Right kidney (tissue), 9 donors: ENCODE measurements at places on chromosomes 3 and 15.
A peak's percentile ranks its signal among the peaks of the same experiment; 100 is the strongest.

DNA sequence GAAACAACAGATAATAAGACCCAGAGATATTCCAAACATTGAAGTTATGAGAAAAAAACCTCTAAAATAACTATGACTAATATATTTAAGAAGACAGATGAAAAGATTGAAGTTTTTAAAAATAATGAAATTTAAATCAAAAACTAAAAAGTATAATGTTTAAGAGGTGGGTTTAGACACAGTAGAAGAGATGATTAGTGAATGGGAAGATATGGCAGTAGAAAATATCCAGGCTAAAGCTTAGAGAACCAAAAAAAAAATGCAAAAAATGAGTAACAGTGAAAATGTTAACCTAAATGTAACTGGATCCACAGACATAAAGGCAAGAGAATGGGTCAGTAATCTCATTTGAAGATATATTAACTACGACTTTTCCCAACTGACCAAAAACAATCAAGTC is 52.2 kb downstream of the RETNLB start:
- no peak for DNase-seq

- DNase-seq = no peak
These were observed 46.0 kb downstream of the RBM15B start for GRCh38 chr3:51436998-51437639.

- DNase-seq = no peak
These were observed 39.4 kb downstream of the DNAH1 start for GRCh38 chr3:52355526-52355925.

GRCh38 chr15:46677491-46677890 is 1039.8 kb upstream of the SEMA6D start:
- no peak for DNase-seq

DNA sequence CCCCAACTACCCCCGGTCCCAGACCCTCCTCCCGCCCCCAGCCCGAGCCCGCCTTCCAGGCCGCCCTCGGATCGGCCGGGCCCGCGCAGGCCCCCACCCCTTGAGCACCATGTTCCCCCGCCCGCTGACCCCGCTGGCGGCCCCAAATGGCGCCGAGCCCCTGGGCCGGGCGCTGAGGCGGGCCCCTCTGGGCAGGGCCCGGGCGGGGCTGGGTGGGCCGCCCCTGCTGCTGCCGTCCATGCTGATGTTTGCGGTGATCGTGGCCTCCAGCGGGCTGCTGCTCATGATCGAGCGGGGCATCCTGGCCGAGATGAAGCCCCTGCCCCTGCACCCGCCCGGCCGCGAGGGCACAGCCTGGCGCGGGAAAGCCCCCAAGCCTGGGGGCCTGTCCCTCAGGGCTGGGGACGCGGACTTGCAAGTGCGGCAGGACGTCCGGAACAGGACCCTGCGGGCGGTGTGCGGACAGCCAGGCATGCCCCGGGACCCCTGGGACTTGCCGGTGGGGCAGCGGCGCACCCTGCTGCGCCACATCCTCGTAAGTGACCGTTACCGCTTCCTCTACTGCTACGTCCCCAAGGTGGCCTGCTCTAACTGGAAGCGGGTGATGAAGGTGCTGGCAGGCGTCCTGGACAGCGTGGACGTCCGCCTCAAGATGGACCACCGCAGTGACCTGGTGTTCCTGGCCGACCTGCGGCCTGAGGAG is 472 bp downstream of the CHST14 start:
- DNase-seq = peak; percentile 84

DNA sequence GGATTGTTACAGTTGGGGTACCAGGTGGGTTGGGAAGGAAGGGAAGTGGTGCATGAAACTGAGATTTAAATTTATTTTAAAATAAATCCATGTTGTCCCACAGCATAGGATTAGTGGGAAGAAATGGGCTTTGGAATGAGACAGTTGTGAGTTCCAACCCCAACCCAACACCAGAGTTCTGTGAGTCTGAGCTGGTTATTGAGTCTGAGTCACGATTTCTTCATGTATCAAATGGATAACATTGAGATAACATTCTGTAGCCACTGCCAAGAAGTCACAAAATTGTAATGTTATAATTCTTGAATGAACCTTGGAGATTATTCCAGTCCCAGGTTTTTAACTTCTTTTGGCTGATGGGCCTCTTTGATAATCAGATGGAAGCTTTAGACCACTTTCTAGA is 13.7 kb downstream of the IFT122 start:
- DNase-seq = no peak

- DNase-seq = no peak
These were observed 2.7 kb upstream of the DMXL2 start for GRCh38 chr15:51625236-51625635.

GRCh38 chr3:72224804-72225509 is 440.0 kb upstream of the PROK2 start:
- DNase-seq = no peak

GRCh38 chr3:78066287-78066686 is 1026.4 kb downstream of the ROBO2 start:
- no peak for DNase-seq

- no peak for DNase-seq
These were observed 20.6 kb downstream of the CMTM6 start for GRCh38 chr3:32481791-32482631.

GRCh38 chr15:63848879-63849551 is 15.3 kb upstream of the HERC1 start:
- DNase-seq = no peak

DNA sequence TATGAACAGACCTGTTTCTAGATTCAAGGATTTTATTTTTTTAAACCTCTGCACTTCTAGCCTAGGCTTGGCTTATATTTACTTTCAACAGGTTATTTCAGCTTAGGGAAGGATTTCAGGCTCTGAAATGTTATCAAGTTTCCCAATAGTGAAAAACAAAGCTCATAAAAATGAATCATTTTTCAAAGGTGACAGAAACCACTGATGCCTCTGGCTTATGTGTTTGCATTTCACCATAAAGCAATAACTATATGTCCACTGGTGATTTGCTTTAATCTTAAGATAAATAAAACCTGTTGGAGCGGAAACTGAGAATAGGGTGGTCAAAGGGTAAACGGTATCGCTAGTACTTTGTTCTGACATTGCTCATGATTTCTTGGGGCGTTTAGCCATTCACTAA is 141.2 kb upstream of the LRIG1 start:
- no peak for DNase-seq

- no peak for DNase-seq
These were observed 12.1 kb downstream of the TBC1D2B start for GRCh38 chr15:78065284-78065872.

- DNase-seq = no peak
These were observed 164.6 kb downstream of the DPH6 start for GRCh38 chr15:35381328-35381727.

GRCh38 chr3:118468801-118469200 is 565.8 kb downstream of the IGSF11 start:
- DNase-seq = no peak

DNA sequence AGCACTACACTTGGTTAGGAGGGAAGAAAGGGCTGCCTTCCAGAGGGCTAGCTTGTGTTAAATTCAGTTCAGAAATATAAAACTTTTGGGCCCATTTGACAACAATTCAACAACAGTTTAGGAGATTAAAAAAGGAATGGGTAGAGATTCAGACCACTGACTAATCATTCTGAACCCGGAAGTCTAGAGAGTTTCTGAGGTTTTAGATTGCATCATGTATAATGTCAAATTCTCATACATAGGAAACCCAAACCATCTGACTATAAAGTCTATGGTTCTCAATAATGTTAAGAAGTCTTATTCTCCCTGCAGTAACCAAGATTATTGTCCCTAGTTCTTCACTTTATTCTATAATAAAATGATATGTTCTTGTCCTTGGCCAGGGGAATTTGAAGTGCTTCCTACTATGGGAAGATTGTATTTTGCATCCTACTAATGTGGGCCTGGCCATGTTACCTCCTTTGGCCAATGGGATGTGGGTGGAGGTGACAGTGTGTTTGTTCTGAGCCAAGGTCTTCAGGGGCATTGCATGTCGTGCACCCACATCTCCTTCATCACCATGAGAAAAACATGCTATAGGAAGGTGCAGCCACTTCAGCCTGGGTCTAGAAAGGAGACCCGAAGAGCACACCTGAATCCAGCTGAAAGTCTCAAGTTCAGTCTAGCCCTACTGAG is 66.4 kb upstream of the CCNL1 start:
- no peak for DNase-seq

DNA sequence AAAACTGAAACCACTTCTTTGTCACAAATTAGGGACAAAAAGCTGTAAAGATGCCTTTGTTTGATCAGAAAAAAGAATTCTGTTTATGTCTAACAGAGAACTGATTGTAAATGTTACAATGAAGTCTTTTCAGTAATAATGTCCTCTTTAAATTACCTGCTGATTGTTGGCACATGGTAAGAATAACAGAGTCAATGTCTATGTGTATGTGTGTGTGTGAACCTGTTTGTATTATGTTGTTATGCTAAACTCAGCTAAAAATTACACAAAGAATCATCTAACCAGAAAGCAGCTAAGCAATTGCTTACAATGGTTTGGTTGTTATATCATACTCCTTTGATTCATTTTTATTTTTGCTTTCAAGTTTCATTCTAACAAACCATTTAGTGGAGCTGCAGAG is 159.1 kb upstream of the PDZRN3 start:
- DNase-seq = no peak

GRCh38 chr3:100297784-100298183 is 36.8 kb upstream of the NIT2 start:
- no peak for DNase-seq

DNA sequence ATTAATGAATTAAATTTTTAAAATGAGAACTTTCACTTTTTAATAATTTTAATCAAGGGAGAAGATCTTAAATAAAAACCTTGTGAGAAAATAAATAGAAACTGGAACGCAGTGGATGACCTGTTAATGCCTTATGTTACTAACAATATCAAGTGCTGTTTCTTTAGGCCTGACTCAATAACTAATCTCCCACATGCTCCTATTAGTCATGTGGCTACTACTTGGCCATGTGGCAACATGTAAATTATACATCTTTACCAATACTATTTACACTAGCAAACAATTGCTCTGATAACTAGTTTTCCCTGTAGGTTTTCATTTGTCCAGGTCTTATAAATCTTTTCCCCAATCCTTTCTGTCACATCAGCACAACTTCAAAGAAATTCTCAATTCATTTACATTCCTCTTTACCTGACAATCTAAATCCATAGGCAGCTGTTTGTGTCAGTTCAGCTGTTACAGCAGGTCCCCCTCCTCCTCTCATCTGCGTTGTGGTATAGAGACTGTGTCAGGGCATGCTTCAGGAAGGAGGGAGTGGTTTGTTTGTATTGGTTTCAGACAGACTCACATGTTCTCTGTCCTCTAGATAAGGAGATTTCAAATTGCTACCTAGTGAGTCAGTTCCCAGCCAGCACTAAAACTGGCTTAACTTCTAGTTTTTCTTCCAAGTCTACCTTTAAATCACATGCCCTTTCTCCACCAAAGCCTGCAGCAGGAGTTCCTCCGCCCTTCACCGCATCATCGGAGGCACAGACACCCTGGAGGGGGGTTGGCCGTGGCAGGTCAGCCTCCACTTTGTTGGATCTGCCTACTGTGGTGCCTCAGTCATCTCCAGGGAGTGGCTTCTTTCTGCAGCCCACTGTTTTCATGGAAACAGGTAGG is 11.3 kb upstream of the C3orf52 start:
- DNase-seq = no peak

DNA sequence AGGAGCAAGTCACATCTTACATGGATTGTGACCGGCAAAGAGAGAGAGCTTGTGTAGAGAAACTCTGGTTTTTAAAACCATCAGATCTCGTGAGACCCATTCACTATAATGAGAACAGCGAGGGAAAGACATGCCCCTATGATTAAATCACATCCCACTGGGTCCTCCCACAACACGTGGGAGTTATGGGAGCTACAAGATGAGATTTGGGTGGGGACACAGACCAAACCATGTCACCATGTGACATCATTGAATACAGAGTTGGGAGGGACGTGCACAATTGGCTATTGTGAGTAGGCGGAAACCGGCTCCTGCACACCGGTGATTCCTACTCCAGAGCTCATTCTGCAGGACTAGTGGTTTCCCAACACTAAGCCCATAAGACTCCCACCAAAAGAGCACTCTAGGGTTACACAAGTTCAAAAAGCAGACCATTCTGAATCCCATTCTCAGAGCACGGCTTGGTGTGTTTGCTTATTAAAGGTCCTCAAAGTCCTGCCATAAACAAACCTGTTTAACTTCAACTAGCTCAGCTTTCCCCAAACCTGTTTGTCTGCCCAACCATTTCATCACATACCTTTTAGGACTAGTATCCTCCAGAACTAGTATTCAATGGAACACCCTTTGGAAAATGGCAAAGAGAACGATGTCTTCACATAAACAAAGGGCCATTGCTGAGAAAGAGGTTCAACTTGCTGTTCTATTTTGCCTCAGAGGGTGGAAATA is 167.6 kb downstream of the TLE3 start:
- no peak for DNase-seq

GRCh38 chr15:41891946-41892345 is 1.9 kb downstream of the SPTBN5 start:
- no peak for DNase-seq

DNA sequence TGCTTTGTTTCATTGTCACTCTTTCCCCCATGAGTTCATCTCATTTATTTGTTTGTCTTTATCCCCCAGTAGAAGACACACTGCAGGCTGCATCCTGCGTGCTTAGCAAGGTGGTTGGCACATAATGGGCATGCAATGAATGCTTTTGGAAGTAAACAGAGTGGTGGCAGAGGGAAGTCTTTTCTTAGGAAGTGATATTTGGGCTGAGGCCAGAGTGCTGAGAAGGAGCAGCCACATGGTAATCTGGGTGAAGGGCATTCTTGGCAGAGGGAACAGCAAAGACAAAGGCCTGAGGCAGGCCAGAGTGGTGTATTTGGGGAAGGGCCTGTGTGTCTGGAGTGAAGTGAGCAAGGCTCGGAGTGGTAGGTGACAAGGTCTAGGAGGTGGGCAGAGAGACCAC is 17.7 kb upstream of the ADAMTS7 start:
- no peak for DNase-seq

GRCh38 chr3:18061737-18062656 is 319.6 kb upstream of the TBC1D5 start:
- no peak for DNase-seq

DNA sequence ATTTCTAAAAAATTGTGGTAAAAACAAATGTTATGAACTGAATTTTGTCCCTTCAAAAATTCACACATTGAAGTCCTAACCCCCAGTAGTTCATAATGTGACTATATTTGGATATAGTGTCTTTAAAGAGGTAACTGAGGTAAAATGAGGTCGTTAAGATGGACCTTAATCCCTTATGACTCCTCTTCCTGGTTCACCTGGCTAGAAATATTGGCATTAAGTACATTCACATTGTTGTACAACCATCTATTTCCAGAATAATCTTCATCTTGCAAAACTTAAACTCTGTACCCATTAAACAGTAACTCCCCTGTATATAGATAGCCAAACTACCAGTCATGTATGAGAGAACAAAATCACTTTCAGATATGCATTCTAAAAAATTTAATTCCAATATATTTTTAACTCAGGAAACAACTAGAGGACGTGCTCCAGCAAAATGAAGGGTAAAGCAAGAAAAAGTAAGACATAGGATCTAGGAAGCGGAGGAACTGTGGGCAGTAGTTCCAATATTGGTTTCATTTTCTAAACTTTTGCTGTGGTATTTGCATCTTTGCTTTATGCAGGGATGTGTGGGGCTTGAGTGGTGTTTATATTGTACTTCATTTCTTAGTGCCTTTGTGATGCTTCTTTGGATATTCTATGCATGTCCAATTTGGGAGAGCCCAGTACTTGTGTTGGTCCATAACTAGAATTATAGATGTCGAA is 36.7 kb upstream of the IL20RB start:
- DNase-seq = no peak

GRCh38 chr3:30315447-30315846 is 291.0 kb upstream of the TGFBR2 start:
- no peak for DNase-seq

GRCh38 chr15:97955035-97955434 is 5.5 kb upstream of the ARRDC4 start:
- no peak for DNase-seq
